H9 (cell line): ENCODE measurements at places on chromosomes 6 and 20. TPM values are rescaled to one million over a fixed set of nuclear protein-coding genes. Genes with fewer than 3 reads are reported as not detected.
A peak's percentile ranks its signal among the peaks of the same experiment; 100 is the strongest.

Gene CTSZ
- total RNA-seq: 35.7 and 37.6 TPM in 2 replicates

Gene RNASET2
- 28.2 and 29.2 TPM in 2 replicates for total RNA-seq

DNA sequence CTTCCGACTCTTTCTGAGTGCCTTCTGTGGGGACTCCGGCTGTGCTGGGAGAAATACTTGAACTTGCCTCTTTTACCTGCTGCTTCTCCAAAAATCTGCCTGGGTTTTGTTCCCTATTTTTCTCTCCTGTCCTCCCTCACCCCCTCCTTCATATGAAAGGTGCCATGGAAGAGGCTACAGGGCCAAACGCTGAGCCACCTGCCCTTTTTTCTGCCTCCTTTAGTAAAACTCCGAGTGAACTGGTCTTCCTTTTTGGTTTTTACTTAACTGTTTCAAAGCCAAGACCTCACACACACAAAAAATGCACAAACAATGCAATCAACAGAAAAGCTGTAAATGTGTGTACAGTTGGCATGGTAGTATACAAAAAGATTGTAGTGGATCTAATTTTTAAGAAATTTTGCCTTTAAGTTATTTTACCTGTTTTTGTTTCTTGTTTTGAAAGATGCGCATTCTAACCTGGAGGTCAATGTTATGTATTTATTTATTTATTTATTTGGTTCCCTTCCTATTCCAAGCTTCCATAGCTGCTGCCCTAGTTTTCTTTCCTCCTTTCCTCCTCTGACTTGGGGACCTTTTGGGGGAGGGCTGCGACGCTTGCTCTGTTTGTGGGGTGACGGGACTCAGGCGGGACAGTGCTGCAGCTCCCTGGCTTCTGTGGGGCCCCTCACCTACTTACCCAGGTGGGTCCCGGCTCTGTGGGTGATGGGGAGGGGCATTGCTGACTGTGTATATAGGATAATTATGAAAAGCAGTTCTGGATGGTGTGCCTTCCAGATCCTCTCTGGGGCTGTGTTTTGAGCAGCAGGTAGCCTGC is 4.8 kb downstream of the PIM1 start:
- no peak for DNase-seq

Gene TCP11
- total RNA-seq: not detected in 2 replicates

Gene COL12A1
- 0.96 and 1.4 TPM in 2 replicates for total RNA-seq

Gene CST2
- not detected in 2 replicates for total RNA-seq

DNA sequence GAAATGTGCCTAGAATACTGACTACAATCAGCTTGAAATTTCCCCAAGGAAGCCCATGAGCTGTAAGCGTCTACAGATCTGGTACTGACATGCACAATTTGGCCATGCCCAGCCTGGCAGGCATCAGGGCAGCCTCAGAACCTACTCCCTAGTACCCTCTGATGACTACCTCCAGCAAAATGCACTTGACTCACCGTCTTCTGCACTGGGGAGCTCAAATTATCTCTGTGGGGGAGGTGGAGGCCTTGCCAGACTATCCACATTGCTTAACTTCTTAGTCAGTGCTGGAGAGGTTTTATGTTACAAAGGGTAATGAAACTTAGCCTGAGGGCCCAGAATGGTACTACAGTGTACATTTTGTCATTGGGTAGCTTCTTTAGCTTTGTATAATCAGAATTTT is 126.0 kb upstream of the ADGRF1 start:
- DNase-seq: no peak

Gene MDFI
- total RNA-seq: 40.9 and 45.0 TPM in 2 replicates

- no peak for DNase-seq
Measured at GRCh38 chr20:41248368-41249024, 69.0 kb downstream of the ZHX3 start.

GRCh38 chr6:3205913-3206312 is 21.5 kb downstream of the TUBB2B start:
- DNase-seq: no peak

Gene CPXM1
- total RNA-seq: 69.0 and 70.0 TPM in 2 replicates

DNA sequence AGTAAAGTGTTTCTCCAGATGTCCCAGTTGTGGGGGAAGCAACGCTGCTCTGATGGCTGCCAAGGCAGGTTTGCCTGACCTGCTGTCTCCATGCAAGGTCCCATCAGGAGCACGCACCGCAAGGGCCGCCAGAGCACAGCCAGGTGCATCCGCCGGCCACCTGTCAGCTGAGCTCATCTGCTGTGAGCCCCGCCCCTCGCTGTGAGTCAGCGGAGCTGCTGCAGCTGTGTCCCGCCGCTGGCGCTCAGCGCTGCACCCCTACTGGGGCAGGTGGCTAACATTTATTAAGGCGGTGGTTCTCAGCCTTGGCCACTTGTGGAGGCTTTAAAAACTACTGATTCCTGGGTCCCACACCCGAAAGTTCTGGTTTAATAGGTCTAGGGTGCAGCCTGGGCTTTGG is 225.7 kb downstream of the UST start:
- peak; percentile 98 for DNase-seq

Gene FNDC11
- total RNA-seq: 2.5 and 2.7 TPM in 2 replicates

GRCh38 chr6:80197474-80197873 is 91.0 kb downstream of the BCKDHB start:
- DNase-seq: no peak

DNA sequence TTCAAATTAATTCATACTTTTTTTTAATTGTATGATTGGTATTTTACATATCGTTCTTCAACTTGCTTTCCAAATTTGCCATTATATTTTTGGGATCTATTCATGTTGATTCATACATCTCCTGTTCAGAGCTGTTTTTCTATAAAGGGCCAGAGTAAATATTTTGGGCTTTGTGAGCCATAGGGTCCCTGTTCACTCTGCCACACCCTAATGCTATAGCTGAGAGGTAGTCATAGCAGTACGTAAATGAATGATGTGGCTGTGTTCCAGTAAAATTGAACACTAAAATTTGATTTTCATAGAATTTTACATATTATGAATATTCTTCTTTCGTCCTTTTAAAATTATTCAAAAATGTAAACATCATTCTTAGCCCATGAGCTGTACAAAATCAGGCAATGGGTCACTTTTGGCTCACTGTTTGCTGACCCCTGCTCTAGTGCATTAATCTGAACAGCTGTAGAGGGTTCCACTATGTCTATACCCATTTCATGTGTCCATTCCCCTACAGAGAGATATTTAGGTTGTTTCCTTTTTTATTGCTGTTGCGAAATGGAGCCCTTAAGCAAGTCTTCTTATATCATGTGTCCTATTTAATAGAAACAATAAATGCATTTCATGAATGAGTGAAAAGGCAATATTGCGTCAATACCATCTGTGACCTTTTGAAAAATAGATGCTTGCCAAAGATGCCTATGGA is 136.4 kb upstream of the SALL4 start:
- DNase-seq: no peak

DNA sequence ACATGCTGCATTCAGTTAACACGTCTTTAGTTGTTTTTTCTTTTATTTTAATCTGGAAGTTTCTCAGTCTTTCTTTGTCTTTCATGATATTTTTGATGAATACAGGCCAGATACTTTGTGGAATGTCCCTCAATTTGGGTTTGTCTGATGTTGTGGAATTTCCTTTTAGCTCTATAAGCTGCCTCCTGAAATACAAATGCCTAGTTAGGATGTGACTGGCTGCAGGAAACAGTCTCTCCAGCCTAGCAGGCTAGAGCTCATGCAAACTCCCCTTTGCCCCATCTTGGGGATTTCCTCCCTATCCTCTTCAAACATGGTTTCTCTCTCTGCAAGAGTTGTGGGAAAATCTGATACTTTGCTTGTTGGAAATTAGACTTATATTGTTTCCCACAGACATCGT is 89.3 kb upstream of the JAG1 start:
- no peak for DNase-seq

GRCh38 chr6:160238278-160238711 is 20.3 kb downstream of the SLC22A2 start:
- no peak for DNase-seq

DNA sequence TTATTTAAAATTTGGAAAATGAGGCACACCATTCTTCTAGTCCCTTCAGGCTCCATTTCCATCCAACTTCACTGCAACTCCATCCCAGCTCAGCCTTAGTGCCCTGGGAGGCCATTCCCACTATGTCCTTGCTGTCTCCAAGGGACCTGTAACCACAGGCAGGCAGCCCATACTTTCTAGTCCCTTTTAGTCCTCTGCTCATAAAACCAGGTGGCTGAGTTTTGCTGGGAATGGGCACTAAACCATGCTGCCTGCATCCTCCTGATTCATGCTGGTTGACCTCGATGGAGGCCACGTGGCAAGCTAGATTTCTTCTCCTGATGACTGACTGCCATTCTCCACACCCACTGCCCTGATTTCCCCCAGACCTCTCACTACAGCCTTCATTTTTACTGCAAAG is 27.5 kb upstream of the MYMX start:
- DNase-seq: no peak

GRCh38 chr20:1953621-1954020 is 40.2 kb downstream of the PDYN start:
- no peak for DNase-seq
